ENCODE measurements at places on chromosomes 12 and 14.

GRCh38 chr14:76268700-76269099, 107.2 kb upstream of the ESRRB start:
- no peak for DNase-seq

- no peak for DNase-seq
Measured at GRCh38 chr14:105855893-105856675, 329.7 kb downstream of the TMEM121 start.

GRCh38 chr12:131672941-131673887, 37.7 kb upstream of the SFSWAP start:
- no peak for DNase-seq

GRCh38 chr12:69070319-69071090, 137.5 kb upstream of the CPM start:
- peak; percentile 27 for DNase-seq

DNA sequence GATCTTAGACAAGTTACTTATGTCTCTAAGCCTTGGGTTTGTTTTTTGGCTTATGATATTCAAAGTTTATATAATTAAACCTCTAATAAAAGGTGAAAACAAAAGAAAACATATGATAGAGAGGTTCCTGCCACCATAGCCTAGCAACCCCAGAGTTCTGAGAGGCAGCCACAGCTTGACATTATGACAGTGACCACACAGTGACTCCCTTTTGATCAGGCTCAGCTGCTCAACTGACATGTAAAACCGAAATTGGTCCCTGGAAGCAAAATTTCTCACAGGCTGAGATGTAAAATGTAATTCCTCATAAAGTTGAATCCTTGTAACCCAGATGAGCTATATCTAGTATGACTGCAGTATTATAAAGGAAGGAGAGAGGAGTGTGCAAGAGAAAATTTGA, 108.5 kb downstream of the GCH1 start:
- no peak for DNase-seq

DNA sequence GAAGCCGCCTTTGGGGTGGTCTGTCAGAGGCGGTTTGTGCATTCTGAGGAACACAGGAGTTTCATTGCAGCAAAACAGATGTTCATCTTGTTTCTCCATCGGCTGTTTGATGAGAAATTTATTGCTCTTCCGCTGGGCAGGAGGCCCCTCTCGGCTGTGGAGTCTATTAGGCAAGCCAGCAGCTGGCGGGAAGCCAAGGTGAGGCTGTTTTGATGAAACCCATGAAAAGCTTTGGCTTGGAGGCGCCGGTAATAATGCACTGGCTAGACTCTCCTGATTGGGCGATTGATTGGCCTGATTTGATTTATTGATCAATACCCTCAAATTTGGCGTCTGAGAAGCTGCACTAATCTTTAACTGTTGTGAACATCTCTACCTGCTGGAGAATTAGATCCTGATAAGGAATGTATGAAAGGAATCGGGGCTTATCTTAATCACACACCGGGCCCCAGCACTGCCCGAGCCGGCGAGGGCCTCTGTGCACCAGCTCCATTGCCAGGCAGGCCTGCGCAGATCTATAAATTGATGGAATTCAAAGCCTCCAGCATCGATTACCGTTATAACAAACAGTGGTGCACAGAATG, 187.7 kb downstream of the PHETA1 start:
- no peak for DNase-seq

DNA sequence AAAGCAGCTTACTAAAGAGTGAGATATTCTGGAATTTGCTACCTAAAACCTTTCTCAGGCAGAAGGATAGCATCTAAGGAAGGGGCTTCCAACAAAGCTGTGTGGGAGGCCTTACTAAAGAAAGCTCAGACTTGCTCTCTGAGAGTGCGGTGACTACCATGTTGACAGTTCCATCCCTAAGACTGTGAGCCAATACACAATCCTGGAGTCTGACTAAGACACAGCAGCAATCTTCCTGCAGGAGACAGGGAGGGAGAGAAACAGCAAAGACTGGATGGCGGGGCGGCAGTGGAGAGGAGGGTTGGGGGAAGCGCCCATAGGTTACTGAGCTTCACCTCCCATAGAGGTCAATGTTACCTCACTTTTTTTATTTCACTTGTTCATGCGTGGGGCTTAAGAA, 70.9 kb downstream of the KITLG start:
- DNase-seq, result no peak

DNA sequence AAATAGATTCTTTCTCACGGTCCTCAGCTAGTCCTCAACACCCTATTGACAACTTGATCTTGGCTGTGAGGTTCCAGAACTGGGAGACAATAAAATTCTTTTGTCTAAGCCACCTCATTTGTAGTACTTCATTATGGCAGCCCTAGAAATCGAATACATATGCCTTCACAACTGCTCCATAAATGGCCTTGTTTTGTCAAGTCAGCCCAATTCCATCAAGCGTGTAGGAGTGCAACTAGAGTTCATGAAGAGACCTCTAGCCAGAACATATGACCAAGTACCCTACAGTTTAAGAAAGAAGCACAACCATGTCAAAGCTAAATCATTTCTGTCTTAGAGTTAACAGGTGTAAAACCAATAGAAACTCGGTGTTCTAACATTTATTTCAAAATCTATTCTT, 45.0 kb upstream of the PLEKHA5 start:
- DNase-seq, result no peak

DNA sequence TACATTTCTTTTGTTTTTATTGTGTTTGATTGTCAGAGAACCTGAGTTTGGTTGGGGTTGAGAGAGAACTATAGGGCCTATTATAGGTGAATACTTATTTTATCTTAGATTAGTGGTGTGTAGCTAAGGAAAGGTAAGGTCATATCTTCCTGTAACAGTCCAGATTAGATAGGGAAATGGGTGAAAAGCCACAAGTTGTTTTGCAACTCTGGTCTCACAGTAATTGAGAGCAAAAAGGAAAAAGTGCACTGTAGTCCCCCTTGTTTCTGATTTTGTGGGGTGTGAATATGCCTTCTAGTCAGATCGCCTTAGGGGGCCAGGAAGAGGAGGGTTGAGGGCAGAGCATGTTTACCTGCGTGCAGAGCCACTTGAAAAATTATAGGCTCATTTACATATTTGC, 8.9 kb downstream of the MSRB3 start:
- DNase-seq, result no peak

DNA sequence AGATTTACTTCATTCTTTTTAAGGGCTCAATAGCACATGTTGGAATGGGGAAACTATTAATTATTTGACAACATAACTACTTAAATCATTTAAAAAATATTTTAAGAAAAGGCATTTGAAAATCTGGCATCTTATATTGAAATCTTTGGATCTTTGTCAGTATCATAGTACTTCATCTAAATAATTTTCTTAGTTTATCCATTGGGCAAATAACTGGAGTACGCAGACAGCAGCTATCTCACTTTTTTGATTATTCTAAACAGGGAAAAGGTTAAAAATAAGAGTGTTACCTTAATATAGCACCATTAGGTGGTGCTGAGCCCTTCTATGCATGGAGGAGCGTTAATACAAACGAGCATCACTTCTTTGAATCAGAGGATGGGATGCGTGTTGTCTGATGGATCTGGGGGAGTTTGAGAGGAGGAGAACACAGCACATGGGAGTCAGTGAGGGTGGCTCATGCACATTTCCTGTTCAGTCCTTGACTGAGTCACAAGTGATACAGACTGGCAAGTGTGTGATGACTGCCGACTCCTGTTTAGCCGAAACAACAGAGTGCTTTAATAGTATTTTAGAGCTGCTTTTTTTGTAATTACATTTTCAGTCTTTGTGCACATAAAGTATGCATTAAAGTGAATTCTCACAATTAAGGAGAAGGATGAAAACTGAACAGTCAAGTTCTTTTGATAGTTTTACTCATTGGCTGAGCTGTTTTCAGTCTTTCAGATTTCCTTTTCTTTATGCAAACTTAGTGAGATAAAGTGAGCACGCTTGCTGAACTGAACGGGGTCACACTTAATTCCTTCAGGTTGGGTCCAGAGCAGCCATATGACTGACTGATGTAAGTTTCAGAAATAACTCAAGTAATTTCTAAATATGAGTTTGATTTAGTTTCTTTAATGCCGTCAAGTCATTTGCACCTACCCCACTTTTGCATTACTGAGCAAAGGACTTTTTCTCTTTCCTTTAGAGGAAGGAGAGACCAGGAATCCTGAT, 92.7 kb downstream of the DIP2B start:
- peak; percentile 49 for DNase-seq

- DNase-seq, result no peak
Measured at GRCh38 chr14:50736932-50737419, 68.9 kb upstream of the SAV1 start.

DNA sequence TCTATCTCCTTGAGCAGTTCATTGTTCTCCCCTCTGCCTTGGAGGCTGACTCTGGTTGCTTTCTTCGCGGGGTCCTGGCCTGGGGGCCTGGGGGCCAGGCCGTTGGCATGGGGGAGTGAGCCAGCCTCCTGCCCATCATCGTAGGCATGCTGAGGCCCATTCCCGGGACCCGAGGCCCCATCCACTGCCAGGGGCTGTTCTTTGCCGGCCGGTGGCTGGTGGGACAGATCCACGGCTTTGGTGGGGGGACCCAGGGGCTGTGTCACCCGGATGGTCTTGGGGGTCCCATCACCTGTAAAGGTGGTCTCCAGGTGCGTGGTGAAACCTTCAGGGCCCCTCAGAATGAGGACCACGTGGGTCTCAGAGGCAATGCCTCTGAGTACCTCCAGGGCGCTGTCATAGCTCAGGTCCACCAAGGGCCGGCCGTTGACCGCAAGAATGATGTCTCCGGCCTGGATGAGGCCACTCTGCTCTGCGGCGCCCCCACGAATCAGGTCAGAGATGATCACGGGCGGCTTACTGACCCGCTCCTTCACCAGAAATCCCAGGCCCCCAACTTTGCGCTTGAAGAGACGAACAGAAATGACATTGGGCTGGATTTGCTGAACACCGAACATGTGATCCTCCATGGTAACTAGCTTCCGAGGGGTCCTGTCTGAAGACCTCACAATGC, 30.8 kb downstream of the NOS1 start:
- DNase-seq, result no peak

DNA sequence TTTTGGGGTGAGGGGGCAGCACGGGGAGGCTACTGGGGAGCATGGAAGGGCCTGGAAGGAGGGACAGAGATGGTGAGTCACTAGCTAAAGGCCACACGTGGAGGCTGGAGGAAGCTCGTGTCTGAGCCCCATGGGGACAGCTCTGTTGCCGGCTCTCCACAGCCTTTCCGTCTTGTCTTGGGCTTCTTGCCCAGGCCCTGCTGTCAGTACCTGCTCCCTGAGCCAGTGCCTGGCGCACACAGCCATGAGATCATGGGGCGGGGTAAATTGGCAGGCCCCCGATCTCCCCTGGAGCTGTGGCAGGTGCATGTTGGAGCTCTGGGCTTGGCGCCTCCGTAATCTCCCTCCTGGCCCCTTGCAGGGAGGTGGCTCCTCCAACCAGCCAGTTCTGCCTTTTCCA, 16.1 kb upstream of the KRT80 start:
- no peak for DNase-seq

GRCh38 chr12:90226211-90226610, 517.6 kb upstream of the ATP2B1 start:
- DNase-seq, result no peak

- DNase-seq, result no peak
Measured at GRCh38 chr12:9948606-9949296, 16.6 kb upstream of the CLEC2A start.

DNA sequence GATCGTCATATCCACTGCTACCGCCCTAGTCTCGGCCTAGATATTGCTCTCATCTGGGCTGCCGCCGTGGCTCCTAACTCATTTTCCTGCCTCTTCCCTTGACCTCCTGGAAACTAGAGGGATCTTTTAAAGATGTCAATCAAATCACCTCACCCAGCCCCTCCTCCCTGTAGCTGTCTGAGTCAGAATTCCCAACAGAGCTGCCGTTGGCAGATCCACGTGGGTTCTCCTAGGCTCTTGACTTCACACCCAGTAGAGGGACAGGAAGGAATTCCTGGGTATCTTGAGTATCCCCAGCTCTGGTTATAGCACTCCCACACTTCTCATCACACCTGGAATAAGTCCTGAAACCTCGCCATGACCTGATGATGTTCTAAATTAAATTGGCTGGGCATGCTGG, 11.9 kb downstream of the TGFB3 start:
- DNase-seq, result no peak

DNA sequence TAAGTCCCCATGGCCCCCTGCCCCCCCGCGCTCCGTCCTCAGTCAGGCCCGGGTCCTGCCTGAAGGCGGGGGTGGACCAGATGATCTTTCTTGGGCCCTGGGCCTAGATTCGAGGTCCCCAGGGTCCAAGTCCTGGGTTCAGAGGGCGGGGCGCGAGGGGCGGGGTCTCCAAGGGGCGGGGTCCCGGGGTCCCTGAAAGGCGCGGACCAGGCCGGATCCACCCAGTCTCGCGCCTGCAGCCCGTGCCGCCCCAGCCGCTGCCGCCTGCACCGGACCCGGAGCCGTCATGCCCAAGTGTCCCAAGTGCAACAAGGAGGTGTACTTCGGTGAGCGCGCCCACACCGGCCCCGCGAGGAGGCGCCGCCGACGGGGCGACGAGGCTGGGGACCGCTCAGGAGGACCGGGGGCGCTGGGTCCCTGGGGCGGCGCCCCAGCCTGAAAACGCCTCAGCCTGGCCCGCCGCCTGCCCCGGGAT, 325 bp downstream of the CRIP1 start:
- DNase-seq, result no peak

GRCh38 chr12:29152223-29152868, 3.3 kb downstream of the FAR2 start:
- no peak for DNase-seq

GRCh38 chr14:80387563-80387981, 176.3 kb upstream of the DIO2 start:
- DNase-seq, result no peak

DNA sequence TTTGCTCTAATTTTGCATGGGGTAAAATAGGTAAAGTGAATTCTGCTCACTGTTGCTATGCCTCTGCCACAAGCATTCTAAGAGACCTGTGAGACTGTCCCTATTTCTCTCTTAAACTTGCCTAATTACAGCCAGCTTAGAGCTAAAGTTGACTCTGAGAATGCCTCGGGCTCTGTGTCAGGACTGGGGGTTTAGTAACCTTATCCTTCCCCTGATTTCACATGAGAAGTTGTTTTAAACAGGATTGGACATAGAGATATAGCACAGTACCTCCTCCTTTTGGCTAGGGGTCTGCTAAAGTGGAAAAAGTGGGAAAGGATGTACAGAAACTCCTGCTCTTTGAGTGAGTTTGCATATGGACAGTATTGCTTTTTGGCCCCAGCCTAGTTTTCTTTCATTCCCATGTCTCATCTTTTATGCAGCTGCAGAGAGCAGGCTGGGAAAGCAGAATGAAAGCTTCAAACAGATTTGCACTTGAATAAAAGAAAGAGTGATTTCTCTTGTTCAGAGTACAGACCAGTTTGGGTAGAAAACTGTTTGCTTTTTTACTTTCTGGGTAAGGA, 122.0 kb downstream of the RAD51B start:
- no peak for DNase-seq

GRCh38 chr12:47698055-47698454, 7.8 kb downstream of the RPAP3 start:
- DNase-seq, result no peak

GRCh38 chr12:5780536-5780935, 164.5 kb downstream of the ANO2 start:
- DNase-seq, result no peak
